Left lung (tissue), 14 donors: ENCODE measurements at places on chromosomes 4 and X. TPM values are rescaled to one million over a fixed set of nuclear protein-coding genes. Genes with fewer than 3 reads are reported as not detected.

Gene TMEM35A
- 1.2 TPM for total RNA-seq

- no peaks in the 10 kb centered on the region for H3K4me1 ChIP-seq
- no peak overlapping the region for H3K4me3 ChIP-seq
- DNase-seq, result no peak
- H3K27ac ChIP-seq, result no peak overlapping the region
- no peaks in the 10 kb centered on the region for H3K27me3 ChIP-seq
- H3K36me3 ChIP-seq, result no peaks in the 10 kb centered on the region
Measured at GRCh38 chrX:143298663-143299241, 218.5 kb downstream of the SPANXN3 start.

DNA sequence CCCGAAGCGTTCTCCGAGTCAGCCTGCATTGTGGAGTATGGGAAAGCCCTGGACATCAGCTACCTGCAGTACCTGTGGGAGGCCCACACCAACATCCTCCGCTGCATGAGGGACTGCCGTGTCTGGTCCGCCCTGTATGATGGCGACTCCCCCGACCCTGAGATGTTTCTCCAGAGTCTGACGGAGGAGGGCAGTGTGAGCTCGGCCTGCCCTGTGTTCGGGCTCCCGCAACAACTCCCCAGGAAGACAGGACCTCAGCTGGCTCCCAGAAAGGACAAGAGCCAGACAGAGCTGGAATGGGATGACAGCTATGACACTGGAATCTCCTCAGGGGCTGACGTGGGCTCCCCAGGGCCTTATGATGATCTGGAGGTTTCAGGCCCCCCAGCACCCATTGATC is 111.3 kb downstream of the GATB start:
- no peaks in the 10 kb centered on the region for H3K27me3 ChIP-seq
- H3K4me3 ChIP-seq, result no peak overlapping the region
- no peak for DNase-seq
- H3K36me3 ChIP-seq, result no peaks in the 10 kb centered on the region
- no peaks in the 10 kb centered on the region for H3K4me1 ChIP-seq

DNA sequence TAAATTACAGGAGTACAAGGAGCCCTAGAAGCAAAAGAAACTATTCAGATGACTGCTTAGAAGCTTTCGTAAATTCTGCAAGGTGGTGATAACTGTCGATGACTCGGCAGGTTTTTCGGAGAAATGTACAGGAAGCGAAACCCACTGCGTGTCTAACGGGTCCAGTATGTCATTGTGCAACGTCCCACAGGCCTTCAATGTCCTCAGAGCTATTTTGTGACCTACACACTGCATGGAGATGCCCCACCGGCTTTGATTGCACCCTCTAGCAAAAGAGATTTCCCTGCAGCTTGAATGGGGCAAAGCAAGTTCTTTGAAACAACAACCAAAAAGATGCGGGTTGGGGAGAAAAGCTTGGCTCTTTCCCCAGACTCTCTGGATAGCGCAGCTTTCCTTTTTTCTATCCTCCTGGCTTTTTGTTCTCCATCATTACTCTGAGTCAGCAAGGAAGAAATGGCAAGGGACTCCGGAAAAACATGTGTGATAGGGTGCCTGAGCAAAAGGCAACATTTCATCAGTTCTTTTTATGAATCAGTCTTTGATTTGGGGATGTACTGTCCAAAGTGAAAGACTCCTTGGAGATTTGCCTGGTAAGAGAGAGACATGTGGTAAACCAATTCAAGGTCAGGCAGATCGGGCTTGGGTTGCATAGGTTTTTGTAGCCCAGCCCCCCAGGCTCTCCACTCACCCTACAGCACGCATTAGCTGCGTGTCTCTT is 112.0 kb upstream of the TBL1X start:
- H3K4me1 ChIP-seq, result peaks cover 7% of the 10 kb centered on the region
- H3K4me3 ChIP-seq, result no peak overlapping the region
- no peak for DNase-seq
- no peaks in the 10 kb centered on the region for H3K36me3 ChIP-seq
- H3K27me3 ChIP-seq, result no peaks in the 10 kb centered on the region

- no peak for DNase-seq
- H3K4me3 ChIP-seq, result no peak overlapping the region
- H3K36me3 ChIP-seq, result no peaks in the 10 kb centered on the region
- H3K4me1 ChIP-seq, result no peaks in the 10 kb centered on the region
Measured at GRCh38 chr4:78155616-78156105, 98.5 kb downstream of the FRAS1 start.

Gene BEX2
- total RNA-seq, result 9.7 TPM

DNA sequence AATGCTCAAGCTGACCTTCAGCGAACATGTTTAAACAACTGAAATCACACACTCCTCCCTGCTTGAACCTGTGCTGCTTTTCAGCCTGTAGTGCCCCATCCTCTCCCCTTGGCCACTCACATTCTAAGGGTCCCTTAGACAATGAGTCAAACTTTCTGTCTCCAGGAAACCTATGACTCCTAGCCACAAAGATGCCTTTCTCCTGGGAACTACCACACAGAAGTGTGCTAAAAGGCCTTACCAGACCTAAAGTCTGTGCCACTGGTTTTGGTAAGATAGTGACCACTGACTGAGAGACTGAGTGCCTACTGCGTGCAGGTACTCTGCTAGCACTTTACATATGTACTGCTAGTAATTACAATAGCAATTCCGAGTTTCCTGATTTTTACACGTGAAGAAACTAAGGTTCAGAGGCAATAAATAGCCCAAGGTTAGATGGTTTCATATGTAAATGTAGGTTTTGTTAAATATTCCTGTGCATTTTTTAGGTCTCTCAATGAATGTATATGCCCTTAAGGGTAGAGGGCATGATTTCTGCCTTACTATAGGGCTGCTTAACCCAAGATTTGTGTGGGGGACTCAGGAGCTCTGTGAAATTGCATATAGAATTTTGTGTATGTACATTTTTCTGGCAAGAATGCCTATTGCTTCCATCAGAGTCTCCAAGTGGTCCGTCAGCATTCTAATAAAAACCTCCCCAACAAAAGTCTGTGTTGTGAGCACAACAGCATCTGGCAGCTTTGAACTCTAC is 71.1 kb downstream of the NSG1 start:
- H3K4me3 ChIP-seq, result no peak overlapping the region
- no peak for DNase-seq
- H3K4me1 ChIP-seq, result no peaks in the 10 kb centered on the region
- H3K27ac ChIP-seq, result no peak overlapping the region
- no peaks in the 10 kb centered on the region for H3K27me3 ChIP-seq

GRCh38 chr4:97367878-97368277 is 775.4 kb downstream of the STPG2 start:
- no peaks in the 10 kb centered on the region for H3K27me3 ChIP-seq
- no peak overlapping the region for H3K27ac ChIP-seq
- H3K4me1 ChIP-seq, result no peaks in the 10 kb centered on the region
- DNase-seq, result no peak

GRCh38 chr4:70914000-70914399 is 11.8 kb downstream of the MOB1B start:
- no peak overlapping the region for H3K27ac ChIP-seq
- no peak for DNase-seq
- H3K4me1 ChIP-seq, result peaks cover 11% of the 10 kb centered on the region
- H3K4me3 ChIP-seq, result no peak overlapping the region

DNA sequence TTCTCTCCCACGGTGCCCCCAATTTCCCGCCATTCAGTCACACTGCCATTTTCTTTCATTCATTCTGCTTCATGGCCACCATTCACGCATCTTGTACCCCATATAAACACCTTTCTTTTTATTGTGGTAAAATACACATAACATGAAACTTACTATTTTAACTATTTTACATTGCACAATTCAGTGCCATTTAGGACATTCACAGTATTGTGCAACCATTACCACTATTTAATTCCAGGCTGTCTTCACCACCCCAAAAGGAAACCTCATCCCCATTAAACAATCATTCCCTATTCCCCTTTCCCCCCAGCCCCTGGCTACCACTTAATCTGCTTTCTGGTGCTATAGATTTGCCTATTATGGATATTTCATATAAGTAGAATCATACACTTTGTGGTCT is 15.9 kb downstream of the SPACA5 start:
- no peak overlapping the region for H3K4me3 ChIP-seq
- no peak for DNase-seq
- H3K36me3 ChIP-seq, result no peaks in the 10 kb centered on the region
- H3K27ac ChIP-seq, result no peak overlapping the region

DNA sequence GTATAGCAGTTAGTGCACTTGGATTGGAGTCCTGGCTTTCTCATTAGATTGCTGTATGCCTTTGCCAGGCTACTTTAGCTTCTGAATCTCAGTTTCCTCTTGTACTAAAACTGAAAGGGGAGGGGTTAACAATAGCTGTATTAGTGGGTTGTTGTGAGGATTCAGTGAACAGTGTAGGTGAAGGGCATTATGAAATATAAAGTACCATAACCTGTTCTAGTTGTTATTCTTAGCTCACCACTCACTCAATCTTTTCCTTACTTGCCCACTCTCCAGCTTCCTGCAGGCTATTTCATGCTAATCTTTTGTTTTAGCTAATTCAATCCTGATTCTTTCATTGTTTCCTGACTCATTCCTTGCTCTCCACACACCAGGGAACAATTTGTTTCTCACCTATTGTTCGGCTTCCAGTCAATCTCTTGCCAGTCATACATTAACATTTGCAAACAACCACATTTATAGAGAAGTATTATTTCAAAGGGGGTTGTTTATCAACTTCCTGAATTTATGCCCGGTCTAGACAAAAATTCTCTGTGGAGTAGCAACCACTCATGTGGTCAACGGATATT is 50.6 kb upstream of the EDA start:
- no peaks in the 10 kb centered on the region for H3K36me3 ChIP-seq
- H3K4me3 ChIP-seq, result no peak overlapping the region
- no peak for DNase-seq
- no peaks in the 10 kb centered on the region for H3K27me3 ChIP-seq
- no peak overlapping the region for H3K27ac ChIP-seq
- no peaks in the 10 kb centered on the region for H3K4me1 ChIP-seq

GRCh38 chr4:173434231-173434630 is 35.3 kb upstream of the SCRG1 start:
- no peak overlapping the region for H3K4me3 ChIP-seq
- no peaks in the 10 kb centered on the region for H3K4me1 ChIP-seq
- H3K27ac ChIP-seq, result no peak overlapping the region
- H3K36me3 ChIP-seq, result no peaks in the 10 kb centered on the region
- no peak for DNase-seq
- no peaks in the 10 kb centered on the region for H3K27me3 ChIP-seq

DNA sequence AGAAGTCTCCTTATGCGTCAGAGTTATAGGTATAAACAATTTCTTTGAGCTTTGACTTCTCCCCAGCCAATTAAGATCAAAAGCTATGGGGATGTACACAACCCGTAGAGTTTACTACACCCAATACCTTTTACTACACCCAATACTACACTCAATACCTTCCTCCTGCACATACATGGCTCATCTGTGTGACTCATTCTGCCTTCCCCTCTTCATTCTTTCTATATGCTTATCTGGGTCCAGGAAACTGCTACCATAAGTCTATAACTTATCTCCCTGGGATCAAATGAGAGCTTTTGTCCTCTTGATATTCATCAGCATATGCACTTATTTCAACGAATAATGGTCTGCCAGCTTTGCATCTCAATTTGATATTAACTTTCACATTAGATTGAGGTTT is 28.2 kb downstream of the ANKRD50 start:
- H3K27ac ChIP-seq, result no peak overlapping the region
- H3K4me1 ChIP-seq, result peaks cover 8% of the 10 kb centered on the region
- H3K4me3 ChIP-seq, result no peak overlapping the region
- no peaks in the 10 kb centered on the region for H3K36me3 ChIP-seq
- DNase-seq, result no peak

DNA sequence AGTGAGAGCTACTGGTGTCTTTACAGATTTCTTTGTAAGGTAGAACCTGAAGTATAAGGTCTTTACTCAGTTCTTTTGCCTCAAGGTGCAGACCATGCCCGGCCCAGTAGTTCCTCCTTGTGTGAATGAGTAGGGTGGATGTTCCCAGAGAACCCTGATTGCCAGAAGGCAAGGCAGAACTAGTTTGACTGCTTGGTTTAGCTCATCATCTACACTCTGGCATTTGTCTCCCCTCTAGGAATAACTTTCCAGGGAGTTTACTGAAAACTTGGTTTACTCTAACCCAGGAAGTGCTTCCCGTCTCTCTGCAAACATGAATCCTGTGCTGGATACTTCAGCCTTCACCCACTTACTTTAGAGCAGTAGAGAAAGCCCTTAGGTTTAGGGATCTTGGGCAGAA is 29.1 kb downstream of the MCUB start:
- H3K4me1 ChIP-seq, result no peaks in the 10 kb centered on the region
- H3K27me3 ChIP-seq, result no peaks in the 10 kb centered on the region
- no peak for DNase-seq
- H3K4me3 ChIP-seq, result no peak overlapping the region

- no peak for DNase-seq
- no peak overlapping the region for H3K4me3 ChIP-seq
- H3K4me1 ChIP-seq, result no peaks in the 10 kb centered on the region
Measured at GRCh38 chr4:96375367-96375766, 535.5 kb downstream of the PDHA2 start.

- H3K4me3 ChIP-seq, result no peak overlapping the region
- no peaks in the 10 kb centered on the region for H3K36me3 ChIP-seq
- H3K27me3 ChIP-seq, result no peaks in the 10 kb centered on the region
- DNase-seq, result no peak
- no peak overlapping the region for H3K27ac ChIP-seq
Measured at GRCh38 chr4:1081689-1082040, 31.7 kb downstream of the RNF212 start.

DNA sequence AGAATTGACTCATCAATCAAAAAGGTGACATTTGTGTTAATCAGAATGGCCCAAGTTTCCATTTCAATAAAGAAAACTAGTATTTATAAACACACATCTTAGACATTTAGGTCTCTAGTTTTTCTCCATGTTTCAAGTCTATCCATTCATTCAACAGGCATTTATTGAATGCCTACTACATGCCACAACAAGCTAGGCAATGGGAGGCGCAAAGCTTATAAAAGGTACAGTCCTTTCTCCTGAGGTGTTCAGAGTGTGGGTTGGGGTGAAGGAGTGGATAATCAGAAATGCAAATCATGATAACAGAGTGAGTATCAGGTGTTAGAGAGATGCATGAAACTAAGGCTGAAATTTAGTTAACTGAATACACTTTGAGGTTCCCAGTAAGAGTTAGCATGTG is 78.0 kb downstream of the HCCS start:
- no peak for DNase-seq
- H3K27me3 ChIP-seq, result no peaks in the 10 kb centered on the region
- H3K4me1 ChIP-seq, result no peaks in the 10 kb centered on the region
- no peaks in the 10 kb centered on the region for H3K36me3 ChIP-seq
- H3K4me3 ChIP-seq, result no peak overlapping the region

DNA sequence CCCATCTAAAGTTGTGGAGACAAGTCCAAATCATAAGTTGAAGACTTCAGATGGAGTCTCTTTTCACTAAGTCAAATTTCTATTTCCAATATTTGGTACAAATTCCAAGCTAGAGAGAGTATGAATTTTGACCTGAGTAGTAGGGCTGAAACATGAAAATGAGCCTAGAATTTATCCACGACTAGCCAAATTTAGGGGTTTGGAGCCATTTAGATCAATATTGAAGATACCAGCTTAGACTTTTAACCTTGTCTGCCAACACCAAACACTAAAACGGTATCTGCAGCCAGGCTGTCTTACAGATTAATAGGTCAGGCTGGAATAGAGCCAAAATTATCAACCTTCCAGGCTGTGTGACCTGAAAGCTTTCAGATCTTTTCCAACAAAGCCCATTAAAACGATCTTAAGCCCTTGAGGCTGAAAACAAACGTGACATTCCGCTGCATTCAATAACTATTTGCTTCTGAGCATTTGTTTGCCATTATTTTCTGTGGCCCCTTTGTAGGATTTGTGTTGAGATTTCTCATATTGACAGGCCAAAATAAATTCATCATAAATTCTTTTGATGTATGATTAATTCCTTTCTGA is 268.7 kb upstream of the DKK2 start:
- no peaks in the 10 kb centered on the region for H3K36me3 ChIP-seq
- DNase-seq, result no peak
- no peak overlapping the region for H3K4me3 ChIP-seq
- no peaks in the 10 kb centered on the region for H3K4me1 ChIP-seq
- no peaks in the 10 kb centered on the region for H3K27me3 ChIP-seq
- H3K27ac ChIP-seq, result no peak overlapping the region

Gene MAP3K15
- total RNA-seq, result 0.41 TPM
